ENCODE measurements at places on chromosomes 16 and 17. TPM values are rescaled to one million over a fixed set of nuclear protein-coding genes. Genes with fewer than 3 reads are reported as not detected.

DNA sequence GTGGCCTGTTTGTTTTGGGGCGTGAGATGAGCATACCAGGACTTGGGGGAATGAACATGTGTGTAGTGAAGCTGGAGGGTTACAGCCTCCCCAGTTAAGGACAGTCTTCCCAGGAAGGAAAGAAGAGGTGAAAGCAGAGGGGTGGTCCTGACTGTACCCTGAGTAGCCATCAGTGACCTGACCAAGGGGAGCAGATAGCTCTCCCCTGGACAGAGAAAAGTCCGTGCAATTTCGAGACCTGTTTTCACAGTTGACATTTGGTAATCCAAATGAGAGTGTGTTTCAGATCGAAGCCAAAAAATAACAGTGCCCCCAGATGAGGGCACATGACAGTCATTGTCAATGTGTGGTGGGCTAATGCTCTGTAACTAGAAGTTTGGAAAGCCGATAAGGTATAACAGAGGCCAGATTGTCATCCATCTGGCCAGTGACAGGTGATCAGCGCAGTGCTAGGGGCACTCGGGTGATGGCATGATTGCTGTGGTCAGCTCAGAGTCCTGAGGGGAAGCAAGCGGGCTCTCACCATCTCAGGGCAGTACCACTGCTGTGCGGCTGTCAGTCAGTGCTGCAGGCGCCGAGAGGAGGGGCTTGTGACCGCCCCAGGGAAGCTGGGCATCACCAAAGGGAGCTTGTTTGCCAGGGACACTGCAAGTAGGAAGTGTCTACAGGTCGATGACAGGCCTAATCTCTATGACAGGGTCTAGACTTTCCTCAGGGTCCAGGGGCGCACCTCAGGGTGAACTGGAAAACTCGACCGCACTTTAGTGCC, 1.1 kb upstream of the NME2 start:
- peak; percentile 74 for DNase-seq

The TBC1D3D gene
- 0.50 TPM for total RNA-seq

GRCh38 chr17:71247441-71248015, 873.3 kb upstream of the SOX9 start:
- DNase-seq, result no peak

DNA sequence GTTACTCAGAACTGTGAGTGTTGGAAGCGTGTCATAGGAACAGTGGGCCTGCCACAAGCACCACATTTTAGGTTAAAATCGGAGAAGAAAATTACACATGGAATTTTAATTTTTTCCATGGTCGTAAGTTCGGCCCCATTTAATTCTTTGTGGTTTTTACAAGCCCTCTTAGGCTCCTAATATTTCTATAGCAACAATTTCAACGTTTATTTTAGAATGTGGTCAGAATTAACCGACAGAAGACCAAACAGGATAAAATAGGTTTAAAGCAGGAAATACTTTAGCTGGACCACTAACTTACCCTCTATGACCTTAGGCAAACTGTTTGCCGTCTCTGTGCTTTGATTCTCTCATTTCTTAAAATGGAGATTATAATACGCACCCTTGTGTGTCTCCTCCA, 69.9 kb downstream of the FTO start:
- no peak for DNase-seq

The ACE gene
- total RNA-seq, result 4.8 TPM

DNA sequence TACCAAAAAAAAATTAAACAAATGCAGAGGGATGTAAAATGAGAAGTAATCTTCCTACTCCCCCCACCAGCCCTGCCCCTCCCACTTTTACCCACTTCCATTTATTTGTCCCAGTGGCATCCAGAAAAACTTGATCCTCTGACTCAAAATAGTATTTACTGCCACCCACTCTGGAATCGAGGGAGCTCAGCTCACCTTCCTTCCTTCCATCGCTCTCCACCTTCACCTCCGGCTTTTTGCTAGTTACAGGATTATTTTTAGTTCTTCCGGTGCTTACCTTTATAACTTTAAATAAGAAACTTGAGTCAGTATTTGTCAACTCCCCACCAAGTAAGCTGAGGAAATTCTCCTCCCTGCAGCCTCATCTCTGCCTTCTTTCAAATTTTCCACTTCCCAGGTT, 94.9 kb downstream of the AMFR start:
- DNase-seq, result no peak

DNA sequence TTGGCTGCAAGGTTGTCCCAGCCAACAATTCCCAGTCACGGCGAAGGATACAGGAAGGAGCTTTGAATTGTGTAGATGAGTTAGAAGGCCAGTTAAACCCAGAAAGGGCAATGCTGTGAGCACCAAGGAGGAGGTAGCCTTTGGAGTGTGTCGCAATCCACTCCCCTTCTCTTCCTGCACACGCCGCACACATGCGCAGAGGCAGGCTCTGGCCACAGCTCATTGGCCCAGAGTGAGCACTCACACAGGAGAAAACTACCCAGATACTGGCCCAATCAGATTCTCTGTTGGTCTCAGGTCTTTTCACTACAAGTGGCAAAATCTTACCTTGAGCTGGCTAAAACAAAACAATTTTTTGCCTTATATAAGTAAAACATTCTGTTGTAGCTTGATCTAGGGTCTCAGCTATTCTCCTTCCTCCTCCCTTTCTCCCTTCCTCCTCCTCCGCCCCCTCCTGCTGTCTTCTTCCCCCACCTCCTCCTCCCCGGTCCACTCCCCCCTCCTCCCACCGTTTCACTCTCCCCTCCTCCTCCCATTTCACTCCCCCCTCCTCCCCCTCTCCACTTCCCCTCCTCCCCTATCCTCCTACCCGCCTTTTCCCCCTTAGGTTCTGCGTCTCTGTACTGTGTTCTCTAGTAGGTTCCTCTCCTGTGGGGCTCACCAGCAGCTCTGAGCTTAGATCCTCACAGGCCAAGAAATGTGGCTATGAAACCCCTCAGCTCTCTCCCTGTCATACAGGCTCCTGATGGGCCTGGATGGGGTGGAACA, 344.9 kb downstream of the CPPED1 start:
- DNase-seq, result no peak

The GDPD1 gene
- 1.3 TPM for total RNA-seq

DNA sequence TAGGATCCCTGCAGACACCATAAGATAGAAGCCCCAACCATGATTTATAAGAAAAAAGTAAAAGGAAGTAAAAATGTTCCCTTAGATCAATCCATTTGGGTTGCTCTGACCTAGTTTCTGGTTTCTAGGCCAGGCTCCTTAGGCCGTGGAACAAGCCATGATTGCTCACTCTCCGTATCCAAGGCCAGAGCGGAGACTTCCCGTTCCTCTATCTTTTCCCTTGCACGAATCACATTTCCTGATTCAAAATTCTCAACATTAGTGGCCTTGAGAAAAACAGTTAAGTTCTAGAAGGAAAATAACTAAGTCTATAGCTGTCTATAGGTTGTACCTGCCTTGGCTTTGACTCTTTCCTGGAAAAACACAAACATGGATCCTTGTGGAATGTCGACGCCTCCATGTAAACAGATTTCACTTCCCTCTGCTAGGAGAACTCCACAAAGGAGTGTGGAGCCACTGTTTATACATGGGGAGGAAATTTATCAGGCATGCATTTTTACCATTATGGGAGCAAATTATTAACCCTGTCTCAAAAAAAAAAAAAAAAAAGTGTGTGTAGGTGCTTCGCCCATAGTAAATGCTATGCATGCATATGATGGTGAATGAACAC, 149.6 kb downstream of the ZFHX3 start:
- DNase-seq, result no peak

DNA sequence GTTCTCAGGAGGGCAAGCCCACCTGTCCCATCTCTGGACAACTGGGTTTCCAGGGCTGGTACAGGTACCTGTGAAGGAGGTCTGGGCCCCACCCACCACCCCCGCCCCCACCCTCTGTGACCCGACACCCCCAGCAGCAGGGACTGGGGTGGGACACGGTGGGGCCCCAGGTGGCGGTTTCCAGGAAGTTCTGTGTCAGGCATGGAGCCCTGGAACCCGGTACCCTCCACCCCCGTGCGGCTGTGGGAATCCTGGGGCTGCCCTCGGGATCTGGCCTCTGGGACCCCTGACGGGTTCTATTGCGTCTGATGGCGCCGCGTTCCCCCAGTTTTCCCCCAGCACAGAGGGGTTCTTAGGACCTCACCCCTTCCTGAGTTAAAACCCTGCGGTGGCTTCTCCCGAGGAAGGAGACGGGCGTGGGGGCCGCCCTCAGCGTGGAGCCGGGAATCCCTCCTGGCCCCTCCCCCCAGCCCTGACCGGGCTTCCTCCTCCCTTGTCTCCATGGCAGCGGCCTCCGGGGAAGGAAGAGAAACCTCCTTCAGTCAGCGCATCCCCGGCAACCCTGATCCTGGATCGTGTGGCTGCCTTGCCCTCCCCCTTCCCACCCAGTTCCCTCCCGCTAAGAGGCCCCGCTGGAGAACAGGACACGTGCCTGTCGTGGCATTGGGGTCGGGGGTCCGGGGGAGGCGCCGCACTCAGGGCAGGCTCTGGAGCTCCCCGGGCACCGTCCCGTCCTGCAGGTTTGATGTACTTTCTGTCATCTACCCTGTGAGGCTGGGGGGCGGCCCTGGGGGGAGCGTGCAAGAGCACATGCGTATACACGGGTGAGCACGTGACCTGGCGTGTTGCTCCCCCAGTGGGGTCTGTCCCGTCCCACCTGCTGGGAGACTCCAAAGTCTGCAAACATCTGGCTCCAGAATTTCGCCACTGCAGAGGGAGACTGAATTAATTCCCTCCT, 30.3 kb downstream of the CACNA1H start:
- DNase-seq, result no peak

GRCh38 chr16:84481051-84481735, 23.3 kb downstream of the MEAK7 start:
- no peak for DNase-seq

DNA sequence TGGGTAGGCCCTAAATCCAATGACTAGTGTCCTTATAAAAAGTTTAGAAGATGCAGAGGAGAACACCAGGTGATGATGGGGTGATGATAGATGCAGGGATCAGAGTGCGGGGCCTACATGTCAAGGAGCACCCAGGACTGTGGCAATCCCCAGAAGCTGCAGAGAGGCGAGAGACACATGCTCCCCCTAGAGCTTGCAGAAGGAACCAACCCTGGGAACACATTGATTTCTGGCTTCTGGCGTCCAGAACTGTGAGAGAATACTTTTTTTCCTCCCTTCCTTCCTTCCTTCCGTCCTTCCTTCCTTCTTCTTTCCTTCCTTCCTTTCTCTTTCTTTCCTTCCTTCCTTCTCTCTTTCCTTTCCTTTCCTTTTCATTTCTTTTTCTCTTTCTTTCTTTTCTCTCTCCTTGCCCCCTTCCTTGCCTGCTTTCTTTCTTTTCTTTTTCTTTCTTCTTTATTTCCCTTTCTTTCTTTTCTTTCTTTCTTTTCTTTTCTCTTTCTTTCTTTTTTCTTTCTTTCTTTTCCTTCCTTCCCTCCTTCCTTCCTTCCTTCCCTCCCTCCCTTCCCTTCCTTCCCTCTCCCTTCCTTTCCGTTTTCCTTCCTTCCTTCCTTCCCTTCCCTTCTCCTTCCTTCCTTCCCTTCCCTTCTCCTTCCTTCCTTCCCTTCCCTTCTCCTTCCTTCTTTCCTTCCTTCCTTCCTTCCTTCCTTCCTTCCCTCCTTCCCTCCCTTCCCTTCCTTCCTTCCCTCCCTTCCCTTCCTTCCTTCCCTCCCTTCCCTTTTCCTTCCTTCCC, 134.3 kb downstream of the HAPSTR1 start:
- DNase-seq, result peak; percentile 72

The CDR2L gene
- 23.3 TPM for total RNA-seq

- DNase-seq, result no peak
Observed at GRCh38 chr17:74015990-74016389, 187.5 kb upstream of the RPL38 start.

The CACNG5 gene
- total RNA-seq, result 1.2 TPM

- DNase-seq, result no peak
Observed at GRCh38 chr17:1785930-1786329, 24.1 kb downstream of the SERPINF1 start.

DNA sequence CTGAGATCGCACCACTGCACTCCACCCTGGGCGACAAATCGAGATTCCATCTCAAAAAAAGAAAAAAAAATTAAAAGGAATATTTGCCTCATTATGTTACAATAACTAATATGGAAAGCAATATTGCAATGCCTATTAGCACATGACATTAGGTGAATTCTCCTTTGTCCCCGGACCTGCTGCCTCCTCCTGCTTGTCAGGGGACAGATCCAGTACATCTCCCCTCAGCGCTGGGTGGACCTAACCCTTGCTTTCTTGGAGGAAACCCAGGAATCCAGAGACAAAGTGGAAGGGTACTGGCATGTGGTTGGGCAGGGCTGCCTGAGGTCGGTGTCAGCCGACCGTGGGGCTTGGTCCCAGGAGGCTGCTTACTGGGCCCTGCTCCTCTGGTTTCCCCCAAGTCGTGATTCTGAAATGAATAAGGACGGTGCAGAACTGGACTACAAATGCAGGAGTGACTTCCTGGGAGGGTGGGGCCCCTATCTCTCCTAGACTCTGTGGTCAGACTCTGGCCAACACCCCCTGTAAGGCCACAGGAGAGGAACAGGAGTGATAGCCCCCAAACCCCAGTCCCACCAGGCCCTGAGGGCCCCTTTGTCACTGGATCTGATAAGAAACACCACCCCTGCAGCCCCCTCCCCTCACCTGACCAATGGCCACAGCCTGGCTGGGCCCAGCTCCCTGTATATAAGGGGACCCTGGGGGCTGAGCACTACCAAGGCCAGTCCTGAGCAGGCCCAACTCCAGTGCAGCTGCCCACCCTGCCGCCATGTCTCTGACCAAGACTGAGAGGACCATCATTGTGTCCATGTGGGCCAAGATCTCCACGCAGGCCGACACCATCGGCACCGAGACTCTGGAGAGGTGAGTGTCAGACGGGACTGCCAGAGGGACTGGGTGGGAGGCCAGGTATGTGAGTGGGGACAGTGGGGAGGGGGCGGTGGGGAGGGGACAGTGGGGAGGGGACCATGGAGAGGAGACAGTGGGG, at the start of gene HBZ:
TSS of gene HBZ (plus strand) at position 504 of the 988 bp plus-strand sequence. CDS start at position 770, 266 bp downstream.
- no peak for DNase-seq

The NKIRAS2 gene
- total RNA-seq, result 37.1 TPM

DNA sequence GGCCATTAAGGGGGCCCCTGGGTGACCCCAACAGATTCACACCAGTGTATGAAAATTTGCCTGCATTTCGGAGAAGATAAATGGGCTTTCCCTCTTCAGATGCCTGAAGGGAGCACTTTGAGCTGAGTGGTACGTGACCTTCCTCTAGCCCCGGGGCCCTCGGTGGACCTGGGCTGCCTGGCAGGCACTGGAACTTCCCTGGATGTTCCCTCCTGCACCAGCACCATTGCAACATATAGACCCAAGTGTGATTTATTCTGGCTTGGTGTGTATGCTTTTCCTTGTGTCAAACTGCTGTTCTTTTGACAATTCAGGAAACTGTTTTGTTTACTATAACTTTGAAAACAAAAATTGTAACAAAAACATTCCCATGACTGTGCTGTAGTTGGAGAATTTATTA, 93.8 kb downstream of the TNFRSF13B start:
- peak; percentile 13 for DNase-seq

GRCh38 chr16:72291121-72291520, 119.2 kb upstream of the PMFBP1 start:
- DNase-seq, result no peak

DNA sequence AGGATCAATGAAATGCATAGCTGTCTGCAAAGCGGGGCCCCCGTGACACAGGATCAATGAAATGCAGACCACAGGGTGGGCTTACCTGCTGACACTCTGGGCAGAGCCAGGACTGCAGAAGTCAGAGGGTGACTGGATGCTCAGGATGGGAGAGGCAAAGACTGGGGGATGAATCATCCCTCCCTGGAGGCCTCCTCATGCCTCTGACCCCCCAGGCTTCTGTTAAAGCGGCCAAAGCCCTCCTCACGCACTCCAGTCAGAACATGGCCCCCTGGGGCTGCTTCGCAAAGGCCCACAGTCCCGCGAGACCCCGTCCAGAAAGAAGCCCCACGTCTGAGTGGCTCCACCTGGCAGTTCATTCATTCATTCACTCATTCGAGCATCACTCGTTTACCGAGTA, 38.4 kb upstream of the FOXF1 start:
- no peak for DNase-seq

All from H9 (cell line).